Neural crest cell (in vitro differentiated cells): ENCODE measurements at places on chromosomes 4 and X. TPM values are rescaled to one million over a fixed set of nuclear protein-coding genes. Genes with fewer than 3 reads are reported as not detected.
A peak's percentile ranks its signal among the peaks of the same experiment; 100 is the strongest.

Gene TLL1
- 1.7 and 2.2 TPM in 2 replicates for total RNA-seq

Gene BTC
- total RNA-seq, result 0.14 TPM in 1 of 2 replicates, not detected in the other

DNA sequence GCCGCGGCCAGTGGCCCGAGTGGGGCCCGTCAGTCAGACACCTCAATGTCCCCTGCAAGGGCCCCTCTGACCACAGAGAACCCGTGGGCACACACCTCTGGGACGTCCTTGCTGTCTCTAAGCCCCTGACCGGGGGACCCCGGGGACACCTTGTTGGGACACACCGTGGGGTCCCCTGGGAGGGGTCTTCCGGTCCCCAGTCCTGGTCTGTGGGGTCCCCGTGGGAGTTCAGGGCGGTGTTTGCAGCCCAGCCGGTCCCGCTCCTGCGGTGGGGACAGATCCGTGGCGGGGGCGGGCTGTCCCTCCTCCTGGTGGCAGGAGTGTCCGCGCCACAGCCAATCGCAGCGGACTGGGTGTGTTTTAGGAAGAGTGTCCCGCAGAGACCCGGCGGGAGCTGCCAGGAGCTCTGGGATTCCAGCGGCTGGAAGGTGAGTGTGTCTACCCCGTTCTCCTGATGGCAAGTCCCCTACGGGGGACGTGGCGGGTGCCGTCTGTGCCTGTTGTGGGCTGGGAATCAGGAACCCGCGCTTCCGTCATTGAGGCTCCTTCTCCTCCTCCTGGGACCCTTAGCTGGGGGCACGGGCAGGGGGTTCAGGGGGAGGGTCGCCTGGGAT, 5.1 kb upstream of the PLCXD1 start:
- DNase-seq, result no peak
- H3K27me3 ChIP-seq, result peaks cover 21% of the 10 kb centered on the region
- no peak overlapping the region for H3K27ac ChIP-seq
- no peaks in the 10 kb centered on the region for H3K36me3 ChIP-seq

DNA sequence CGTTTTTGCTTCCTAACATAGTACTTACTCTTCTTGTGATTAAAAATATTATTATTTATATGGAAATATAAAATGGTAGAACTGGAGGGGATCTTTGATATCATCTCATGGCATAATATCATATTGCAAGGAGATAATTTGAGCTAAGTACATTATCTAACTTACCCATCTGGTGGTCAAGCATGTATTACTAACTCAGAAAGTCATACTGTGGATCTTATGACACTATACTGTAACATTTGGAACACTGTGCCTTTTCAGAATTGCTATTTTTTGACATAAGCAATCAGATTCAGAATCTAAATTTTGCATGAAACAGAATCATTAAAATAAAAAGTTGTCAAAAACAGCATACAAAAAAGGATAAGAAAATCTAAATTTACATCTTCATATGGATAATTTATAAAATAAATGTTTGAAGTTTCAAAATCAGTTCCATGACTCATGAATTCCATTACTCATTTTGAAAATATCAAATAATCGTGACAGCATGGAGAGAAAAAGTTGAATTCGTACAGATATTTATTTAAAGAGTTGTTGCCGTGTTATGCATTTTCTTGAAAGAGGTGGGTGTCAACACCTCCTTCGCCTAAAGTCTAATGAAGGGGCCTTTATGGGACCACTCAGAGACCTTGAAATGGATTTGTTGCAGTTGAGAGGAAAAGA, 928.1 kb downstream of the PDHA2 start:
- H3K4me3 ChIP-seq, result no peak overlapping the region
- DNase-seq, result no peak
- H3K27ac ChIP-seq, result no peak overlapping the region
- no peaks in the 10 kb centered on the region for H3K36me3 ChIP-seq

GRCh38 chrX:26889574-26889973, 573.6 kb downstream of the PPP4R3C start:
- H3K4me3 ChIP-seq, result no peak overlapping the region
- no peak for DNase-seq
- H3K36me3 ChIP-seq, result no peaks in the 10 kb centered on the region
- no peaks in the 10 kb centered on the region for H3K27me3 ChIP-seq
- no peaks in the 10 kb centered on the region for H3K4me1 ChIP-seq

- no peaks in the 10 kb centered on the region for H3K27me3 ChIP-seq
- DNase-seq, result no peak
- H3K36me3 ChIP-seq, result peaks cover 9% of the 10 kb centered on the region
- peaks cover 27% of the 10 kb centered on the region for H3K4me1 ChIP-seq
- no peak overlapping the region for H3K4me3 ChIP-seq
These were observed 69.5 kb downstream of the APBB2 start for GRCh38 chr4:41144812-41145211.

- H3K27me3 ChIP-seq, result no peaks in the 10 kb centered on the region
- H3K4me1 ChIP-seq, result no peaks in the 10 kb centered on the region
These were observed 18.3 kb upstream of the MSL3 start for GRCh38 chrX:11739776-11740175.

DNA sequence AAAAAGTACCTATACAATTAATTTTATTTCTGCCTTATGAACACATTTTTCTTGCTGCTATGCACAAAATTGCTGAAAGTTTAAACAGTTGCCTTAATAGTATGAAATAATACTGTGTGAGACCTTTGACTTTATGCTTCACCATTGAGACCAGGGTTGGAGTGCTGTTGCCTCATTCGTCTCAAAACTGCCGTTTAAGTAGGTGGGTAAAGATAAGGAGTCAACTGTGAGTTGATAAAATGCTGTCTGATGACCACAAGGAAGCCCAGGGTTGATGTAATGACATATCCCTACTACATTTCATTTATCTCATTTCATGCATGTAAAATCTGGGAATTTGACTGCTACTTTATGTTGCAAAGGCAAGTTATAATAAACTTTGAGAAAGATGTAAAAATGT, 23.4 kb downstream of the STK26 start:
- peaks cover 31% of the 10 kb centered on the region for H3K4me1 ChIP-seq
- H3K4me3 ChIP-seq, result no peak overlapping the region
- no peak for DNase-seq
- H3K27me3 ChIP-seq, result no peaks in the 10 kb centered on the region
- H3K36me3 ChIP-seq, result no peaks in the 10 kb centered on the region
- no peak overlapping the region for H3K27ac ChIP-seq

DNA sequence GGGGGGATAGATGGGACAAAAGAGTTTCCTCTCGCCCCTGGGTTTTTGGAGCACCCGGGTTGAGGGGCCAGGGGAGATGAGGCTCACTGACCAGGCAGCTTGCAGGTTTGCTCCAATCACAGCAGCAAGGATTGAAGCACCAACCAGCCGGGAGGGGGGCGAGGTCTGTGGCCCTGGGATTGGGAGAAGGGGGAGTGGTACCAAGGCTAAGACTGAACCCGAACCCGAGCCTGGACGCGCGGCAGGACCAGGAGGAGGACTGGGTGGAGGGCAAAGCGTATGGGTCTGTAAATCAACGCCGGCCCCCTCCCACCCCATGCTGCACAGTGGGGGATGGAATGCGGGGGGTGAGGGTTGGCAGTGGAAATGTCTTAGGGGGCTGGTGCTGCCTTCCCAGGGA, 3.5 kb downstream of the SOX3 start:
- H3K4me1 ChIP-seq, result peaks cover 48% of the 10 kb centered on the region
- DNase-seq, result no peak
- peak overlapping the region; percentile 97 for H3K4me3 ChIP-seq
- H3K27me3 ChIP-seq, result peaks cover 77% of the 10 kb centered on the region

GRCh38 chrX:8025705-8026104, 98.5 kb upstream of the PNPLA4 start:
- DNase-seq, result no peak
- H3K27me3 ChIP-seq, result no peaks in the 10 kb centered on the region
- no peaks in the 10 kb centered on the region for H3K36me3 ChIP-seq
- no peaks in the 10 kb centered on the region for H3K4me1 ChIP-seq
- H3K4me3 ChIP-seq, result no peak overlapping the region
- H3K27ac ChIP-seq, result no peak overlapping the region
